Stimulated activated CD4-positive, alpha-beta T cell treated with anti-CD3 and anti-CD28 coated beads, Interleukin-15, amount 100 ng/mL, for 1 hour (primary cell): ENCODE measurements at places on chromosomes 2 and 18.

DNA sequence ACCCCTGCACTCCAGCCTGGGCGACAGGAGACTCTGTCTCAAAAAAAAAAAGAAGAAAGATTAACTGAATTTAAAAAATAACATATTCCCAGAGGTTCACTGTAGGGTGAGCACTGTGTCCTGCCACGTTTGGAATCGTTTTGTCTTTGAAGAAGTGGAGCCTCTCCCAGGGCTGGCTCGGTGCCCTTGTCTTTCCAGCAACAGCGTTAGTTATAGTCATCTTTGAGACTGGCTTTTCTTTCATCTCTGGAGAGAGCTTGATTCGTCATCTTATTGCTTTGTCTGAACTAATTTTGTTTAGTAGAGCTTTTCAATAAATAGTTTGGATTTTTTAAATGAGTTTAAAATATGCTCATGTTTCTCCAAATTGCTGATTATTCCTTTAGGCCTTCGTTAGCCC, 50.5 kb downstream of the IMPA2 start:
- no peak for DNase-seq

DNA sequence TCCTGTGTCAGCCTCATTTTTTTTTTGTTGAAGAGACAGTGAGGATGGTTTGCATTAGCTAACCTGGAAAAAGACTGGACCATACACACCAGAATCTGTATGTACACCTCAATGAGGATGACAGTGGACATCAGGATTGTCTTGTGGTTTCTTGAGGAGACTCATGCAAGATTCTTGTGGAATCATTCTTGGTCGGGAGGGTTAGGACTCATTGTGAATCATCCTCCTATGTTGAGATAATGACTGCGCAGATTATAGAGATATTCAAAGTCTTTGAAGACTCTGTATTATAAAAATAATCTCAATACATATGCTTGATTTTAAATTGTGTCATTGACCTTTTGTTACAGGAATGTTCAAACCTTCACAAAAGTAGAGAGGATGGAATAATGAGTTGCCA, 49.1 kb upstream of the DOCK10 start:
- DNase-seq: no peak

- peak; percentile 64 for DNase-seq
Observed at GRCh38 chr2:64609227-64609941, 44.3 kb downstream of the SERTAD2 start.

GRCh38 chr2:159985656-159986055, 76.8 kb downstream of the PLA2R1 start:
- DNase-seq: no peak

- no peak for DNase-seq
Observed at GRCh38 chr2:169767243-169767888, 31.3 kb upstream of the SSB start.

GRCh38 chr18:3498698-3499471, 48.9 kb downstream of the TGIF1 start:
- no peak for DNase-seq

- DNase-seq: no peak
Observed at GRCh38 chr2:20186855-20187187, 38.1 kb downstream of the SDC1 start.

- no peak for DNase-seq
Observed at GRCh38 chr2:216164087-216164486, 54.9 kb downstream of the XRCC5 start.

GRCh38 chr2:140893685-140894084, 1237.1 kb downstream of the LRP1B start:
- no peak for DNase-seq

GRCh38 chr18:59008302-59008974, 131.2 kb upstream of the SEC11C start:
- no peak for DNase-seq

DNA sequence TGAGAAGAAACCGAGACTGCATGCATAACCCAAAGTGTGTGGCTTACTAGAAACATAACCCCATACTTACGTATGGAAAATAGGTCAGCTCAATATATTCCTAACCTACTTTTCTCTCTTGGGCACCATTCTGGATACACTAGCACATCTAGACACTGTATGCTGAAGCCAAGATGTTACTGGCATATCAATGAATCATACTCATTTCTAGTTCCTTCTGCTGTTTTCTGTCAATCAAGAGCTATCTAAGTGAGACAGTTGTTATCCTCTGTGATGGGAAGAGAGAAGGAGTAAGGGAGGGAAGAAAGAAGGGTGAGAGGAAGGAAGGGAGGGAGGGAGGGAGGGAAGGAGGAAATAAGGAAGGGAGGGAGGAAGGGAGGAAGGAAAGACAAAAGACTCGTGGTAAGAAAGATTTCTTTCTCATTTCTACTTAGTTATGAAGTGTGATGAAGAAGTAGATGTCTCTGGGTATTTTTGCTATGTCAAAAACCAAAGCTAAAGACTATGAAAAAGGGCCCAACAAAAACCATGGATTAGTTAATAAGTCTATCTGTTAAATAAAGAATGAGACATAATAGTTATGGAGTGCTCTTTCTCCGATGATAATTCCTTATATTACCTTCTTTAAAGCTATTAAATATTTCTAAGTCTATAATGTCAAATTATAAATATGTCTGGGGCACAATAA, 248.4 kb downstream of the ZNF521 start:
- no peak for DNase-seq

- DNase-seq: no peak
Observed at GRCh38 chr2:165070076-165070475, 114.8 kb upstream of the SLC38A11 start.

DNA sequence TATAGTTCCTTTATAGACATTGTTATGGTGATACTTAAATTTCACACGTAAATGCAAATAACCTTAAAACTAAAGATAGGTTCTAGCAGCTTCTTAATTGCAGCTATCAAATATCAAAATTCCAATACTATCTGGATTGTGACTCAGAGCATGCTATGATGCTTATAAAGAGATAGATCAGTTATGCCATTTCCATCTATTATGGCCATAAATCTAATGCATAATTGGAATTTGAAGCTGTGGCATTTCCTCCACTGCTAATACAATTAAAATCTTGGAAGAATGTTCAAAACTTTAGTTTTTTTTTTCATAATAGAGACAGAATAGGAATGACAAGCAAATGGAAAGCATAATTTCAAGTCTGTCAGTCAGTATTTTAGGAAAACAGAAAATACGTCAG, 220.8 kb upstream of the GALNT5 start:
- no peak for DNase-seq

GRCh38 chr2:109675666-109676345, 61.6 kb downstream of the SOWAHC start:
- no peak for DNase-seq

DNA sequence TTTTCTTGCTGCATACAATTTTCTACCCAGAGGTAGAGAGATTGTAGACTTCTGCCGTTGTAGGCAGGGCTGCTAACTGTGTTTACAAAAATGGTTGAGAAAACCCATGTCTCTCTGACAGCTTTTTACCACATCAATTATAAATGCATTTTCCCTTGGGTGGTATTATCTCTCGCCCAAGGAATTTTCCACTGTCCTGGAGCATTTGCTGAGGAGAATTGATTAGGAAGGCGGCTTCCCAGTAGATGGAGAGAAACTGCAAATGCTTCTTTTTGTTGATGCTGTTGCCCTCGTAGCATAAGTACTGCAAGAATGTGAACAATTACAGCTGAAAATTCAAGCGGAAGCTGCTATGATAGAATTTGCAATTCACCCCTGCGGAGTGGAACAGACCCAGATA, 1007.7 kb upstream of the KLHL29 start:
- no peak for DNase-seq

GRCh38 chr2:65700004-65700651, 267.7 kb upstream of the SPRED2 start:
- no peak for DNase-seq

GRCh38 chr18:44598514-44598913, 82.2 kb upstream of the SETBP1 start:
- no peak for DNase-seq

DNA sequence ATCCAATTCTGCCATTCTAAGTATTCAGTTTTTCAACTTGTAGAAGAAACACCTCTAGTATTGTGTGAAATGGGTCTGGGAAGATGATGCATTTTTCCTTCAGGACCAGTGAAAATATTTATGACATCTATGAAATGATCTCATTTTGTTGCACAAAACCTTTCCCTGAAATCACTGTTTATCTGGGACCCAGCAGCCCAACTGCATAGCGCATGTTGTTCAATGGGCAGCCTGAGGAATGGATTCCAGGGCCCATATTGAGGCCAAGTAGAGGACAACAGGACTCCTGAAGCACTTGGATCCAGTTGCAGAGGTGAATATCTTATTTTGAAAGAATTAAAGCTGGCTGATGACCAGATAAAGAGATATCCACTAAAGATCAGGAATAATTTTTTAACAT, 7.3 kb downstream of the RBMS1 start:
- DNase-seq: no peak

- DNase-seq: no peak
Observed at GRCh38 chr2:240461471-240462072, 26.1 kb downstream of the GPC1 start.
